ENCODE measurements at places on chromosomes 12 and 14.
A peak's percentile ranks its signal among the peaks of the same experiment; 100 is the strongest.

- no peak for DNase-seq
Observed at GRCh38 chr12:92665496-92665895, 37.3 kb upstream of the PLEKHG7 start.

GRCh38 chr12:132954471-132955048 is 1.5 kb downstream of the ZNF605 start:
- DNase-seq: peak; percentile 16

DNA sequence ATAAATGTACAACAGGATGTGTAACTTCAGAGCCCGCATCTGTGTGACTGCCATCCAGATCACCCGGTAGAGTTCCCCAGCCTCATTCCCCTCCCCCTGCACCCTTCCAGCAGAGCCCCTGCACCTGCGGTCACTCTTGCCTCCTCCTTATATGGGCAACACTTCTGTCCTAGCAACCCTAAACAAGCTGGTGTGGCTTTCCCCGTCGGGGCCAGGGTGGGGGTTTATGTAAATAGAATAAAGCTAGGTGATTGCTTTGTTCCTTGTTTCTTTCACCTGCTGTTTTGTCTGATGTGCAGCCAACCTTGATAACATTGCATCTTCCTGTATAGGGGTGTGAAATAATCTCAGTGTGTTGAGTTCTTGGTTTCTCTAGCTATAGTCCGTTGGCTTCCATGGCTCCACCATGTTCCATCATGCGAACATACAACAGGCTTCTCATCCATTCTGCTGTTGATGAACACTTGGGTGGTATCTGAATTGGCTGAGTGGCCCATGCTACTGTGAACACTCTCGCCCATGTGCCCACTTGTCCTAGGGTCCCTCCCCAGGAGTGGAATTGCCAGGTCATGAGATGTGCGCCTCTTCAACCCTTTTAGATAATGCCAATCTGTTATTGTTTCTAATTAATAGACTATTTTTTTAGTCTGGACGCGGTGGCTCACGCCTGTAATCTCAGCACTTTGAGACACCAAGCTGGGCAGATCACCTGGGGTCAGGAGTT is 102.2 kb downstream of the KIF26A start:
- DNase-seq: no peak

DNA sequence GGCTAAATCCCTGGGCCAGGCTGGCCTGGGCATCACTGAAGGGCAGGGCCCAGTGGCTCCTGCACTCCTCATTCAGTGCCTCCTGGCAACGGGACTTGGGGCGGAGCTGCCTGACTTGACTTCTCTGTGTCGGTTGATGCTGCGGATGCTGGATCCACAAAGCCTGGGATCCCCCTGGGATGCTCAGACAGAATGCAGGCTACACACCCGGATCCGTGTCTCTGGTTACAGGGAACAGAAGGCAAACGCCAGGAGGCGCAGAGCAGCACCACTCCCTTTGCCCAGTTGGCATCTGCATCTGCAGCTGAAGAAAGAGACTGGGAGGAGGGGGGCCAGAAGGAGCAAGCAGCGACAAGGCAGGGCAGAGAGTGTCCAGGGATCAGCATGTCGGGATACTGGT is 154.5 kb upstream of the FKBP4 start:
- DNase-seq: no peak

- DNase-seq: peak; percentile 64
Observed at GRCh38 chr12:25801734-25802133, 156.7 kb upstream of the RASSF8 start.

GRCh38 chr12:51631591-51631990 is 40.6 kb downstream of the SCN8A start:
- peak; percentile 55 for DNase-seq

- no peak for DNase-seq
Observed at GRCh38 chr14:72023128-72024042, 91.2 kb downstream of the RGS6 start.

DNA sequence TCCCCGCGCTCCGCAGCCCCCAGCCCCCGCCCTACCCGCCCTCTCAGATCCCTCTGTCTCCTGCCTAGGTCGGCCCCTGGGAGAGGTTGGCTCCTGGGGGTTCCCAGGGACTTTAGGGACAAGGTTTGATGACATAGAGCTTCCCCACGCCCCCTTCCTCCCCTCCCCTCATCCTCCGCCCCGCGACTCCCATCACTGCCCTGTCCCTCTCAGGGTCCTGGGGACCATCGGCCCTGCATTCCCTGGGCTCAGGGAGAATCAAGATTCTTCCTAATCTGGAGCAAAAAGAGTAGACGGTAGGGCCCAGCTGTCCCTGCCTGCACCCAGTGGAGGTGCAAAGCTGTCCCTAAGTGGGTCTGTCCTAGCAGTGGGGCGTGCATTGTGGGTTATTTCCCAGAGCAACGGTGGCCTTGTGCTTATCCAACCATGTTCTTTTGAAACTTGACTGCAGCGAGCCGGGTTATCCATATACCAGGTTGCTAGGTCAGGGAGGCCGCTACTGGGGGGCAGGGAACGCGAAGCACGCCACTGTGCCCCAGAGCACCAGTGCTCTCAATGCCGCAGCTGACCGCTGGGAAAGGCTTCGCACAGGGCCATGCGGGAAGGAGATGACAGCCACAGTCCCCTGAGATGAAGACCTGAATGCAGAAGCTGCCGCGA is 124.4 kb upstream of the PRMT8 start:
- DNase-seq: peak; percentile 96

DNA sequence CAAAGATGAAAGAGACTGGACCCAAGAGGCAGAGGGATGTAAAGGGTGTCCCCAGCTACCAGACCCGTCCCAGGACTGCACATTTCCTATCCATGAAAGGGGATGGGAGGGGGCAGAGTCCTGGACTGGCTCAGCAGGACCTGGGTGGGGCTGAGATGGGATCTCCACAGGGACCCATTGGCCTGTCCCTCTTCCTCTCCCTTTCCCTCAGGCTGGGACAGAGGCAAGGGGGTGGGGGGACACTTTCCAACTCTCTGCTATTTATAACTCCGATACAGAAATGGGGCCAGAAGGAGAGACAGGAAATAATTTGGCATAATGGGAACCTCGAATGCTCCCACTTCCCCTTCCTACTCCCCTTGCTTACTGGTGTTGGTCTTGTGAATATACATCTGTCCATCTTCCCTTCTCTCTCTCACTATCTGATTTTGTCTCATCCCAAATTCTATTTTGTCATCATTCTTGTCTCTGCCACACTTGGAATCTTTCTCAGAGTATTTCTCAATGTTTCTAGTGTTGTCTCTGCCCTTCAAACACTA is 1.1 kb upstream of the ITGA7 start:
- DNase-seq: no peak

- DNase-seq: no peak
Observed at GRCh38 chr12:2183556-2184541, 131.1 kb downstream of the CACNA1C start.

GRCh38 chr12:51028126-51028812 is 2.1 kb upstream of the SLC11A2 start:
- DNase-seq: peak; percentile 63

GRCh38 chr12:38547586-38547985 is 231.0 kb downstream of the ALG10B start:
- DNase-seq: no peak

DNA sequence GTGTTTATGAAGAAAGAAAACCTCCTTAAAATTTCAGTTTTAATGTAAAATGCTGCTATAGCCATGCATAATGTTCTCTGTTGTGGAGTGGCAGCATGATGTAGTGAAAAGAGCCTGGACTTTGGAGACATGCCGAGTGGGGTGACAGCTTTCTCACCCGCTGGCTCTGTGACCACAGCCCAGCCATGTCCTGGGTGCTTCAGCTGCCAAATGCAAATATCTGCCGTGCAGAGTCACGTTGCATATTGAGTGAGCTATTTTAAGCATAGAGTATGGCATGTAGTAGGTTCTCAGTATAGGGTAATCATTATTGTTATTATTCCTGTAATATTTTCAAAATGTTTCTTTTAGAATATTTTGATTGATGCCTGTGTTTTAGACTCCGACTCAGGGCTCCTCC is 15.5 kb upstream of the TCTN2 start:
- DNase-seq: no peak

GRCh38 chr12:120261951-120262851 is 3.3 kb downstream of the PXN start:
- DNase-seq: no peak

- no peak for DNase-seq
Observed at GRCh38 chr12:14273913-14274311, 91.6 kb upstream of the ATF7IP start.

DNA sequence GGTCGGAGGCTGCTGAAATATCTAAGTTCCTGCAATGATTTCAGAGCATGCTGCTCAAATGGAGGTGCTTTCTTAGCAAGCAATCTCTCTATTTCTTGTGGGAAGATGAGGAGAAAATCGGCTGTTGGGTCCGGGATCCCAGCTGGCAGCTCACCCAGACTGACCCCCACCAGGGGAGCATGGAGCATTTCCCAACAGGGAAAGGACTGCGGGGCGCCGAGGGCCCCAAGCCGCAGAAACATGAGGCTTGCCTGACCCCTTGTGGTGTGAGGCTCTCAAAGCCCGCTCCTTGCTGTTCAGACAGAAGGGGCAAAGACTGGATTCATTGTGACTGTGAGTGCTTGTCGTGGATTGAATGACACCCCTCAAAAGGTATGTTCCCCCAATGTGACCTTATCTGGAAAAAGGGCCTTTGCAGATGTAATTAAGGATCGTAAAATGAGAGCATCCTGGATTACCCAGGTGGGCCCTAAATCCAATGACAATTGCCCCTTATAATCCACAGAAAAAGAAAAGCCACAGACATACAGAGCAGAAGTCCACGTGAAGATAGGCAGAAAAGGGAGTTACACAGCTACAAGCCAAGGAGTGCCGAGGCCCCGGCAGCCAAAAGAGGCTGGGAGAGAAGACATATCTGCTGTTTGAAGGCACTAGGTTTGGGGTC is 116.3 kb upstream of the VASH1 start:
- peak; percentile 67 for DNase-seq

DNA sequence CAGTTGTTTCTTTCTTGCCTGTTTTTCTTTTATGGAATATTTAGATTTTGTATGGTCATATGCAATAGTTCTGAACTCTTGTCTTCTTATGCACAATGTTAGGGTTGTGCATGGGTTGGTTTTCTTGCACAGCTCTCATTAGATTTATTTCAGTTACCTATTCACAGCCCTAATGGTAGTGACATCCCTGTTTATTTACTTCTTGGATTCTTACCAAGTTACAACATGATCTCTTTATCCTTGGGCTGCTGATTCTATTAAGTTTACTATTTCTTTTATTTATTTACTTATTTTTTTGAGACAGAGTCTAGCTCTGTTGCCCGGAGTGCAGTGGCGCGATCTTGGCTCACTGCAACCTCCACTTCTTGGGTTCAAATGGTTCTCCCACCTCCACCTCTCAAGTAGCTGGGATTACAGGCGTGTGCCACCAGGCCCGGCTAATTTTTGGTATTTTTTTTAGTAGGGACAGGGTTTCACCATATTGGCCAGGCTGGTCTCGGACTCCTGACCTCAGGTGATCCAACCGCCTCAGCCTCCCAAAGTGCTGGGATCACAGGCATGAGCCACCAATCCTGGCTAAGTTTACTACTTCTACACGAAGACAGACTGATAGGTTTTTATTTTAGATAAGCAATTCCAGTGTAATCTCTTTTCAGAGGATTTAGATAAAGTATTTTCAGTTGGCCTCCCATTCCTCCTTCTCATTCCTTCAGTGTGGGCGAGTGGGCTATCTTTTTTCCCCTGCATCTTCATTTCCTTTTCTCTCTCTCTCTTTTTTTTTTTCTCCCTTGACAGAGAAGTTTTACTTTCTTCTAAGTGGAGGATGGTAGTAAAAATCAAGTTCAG is 395.1 kb upstream of the RGS6 start:
- DNase-seq: no peak

GRCh38 chr12:128381541-128381940 is 114.6 kb downstream of the TMEM132C start:
- no peak for DNase-seq

DNA sequence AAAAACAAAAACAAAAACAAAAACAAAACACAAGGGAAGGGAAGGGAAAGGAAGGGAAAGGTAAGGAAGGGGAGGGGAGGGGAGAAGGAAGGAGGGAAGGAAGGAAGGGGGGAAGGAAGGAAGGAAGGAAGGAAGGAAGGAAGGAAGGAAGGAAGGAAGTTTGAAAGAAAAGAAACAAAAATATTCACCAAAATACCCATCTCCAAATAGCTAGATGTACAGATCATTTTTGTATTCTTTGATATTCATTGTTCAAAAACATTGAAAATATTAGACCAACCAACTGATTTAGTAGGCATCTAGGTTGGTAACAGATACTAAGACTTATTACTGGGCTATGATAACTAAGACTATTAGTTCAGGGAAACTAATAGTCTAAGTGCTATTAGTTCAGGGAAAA is 39.1 kb upstream of the USP15 start:
- DNase-seq: no peak

- DNase-seq: no peak
Observed at GRCh38 chr12:62127516-62127915, 132.7 kb upstream of the USP15 start.

- no peak for DNase-seq
Observed at GRCh38 chr12:132158677-132159554, 14.7 kb downstream of the NOC4L start.

DNA sequence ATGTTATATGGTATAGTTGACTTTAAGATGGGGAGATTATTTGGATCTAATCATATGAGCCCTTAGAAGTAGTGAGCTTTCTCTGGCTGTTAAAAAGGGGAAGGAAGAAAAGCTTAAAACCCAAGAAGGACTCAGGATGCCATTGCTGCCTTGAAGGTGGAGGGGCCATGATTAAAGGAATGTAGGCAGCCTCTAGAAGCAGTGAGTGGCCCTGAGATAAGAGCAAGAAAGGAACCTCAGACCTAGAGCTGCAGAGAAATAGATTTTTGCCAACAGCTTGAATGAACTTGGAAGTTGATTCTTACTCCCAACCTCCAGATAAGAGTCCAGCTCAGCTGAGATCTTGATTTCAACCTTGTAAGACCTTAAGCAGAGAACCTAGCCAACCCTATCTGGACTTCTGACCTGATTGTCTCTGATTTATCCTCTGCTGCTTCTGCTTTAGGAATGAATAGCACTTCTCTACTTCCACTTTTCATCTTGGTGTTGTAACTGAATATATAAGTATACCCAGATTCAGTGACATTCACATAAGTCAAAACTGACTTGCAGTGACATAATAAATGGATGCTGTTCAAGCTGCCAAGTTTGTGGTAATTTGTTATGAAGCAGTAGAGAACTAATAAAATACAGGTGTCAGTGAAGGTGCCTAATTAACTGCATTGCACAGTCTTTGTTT is 33.5 kb downstream of the RAD51B start:
- no peak for DNase-seq

- DNase-seq: no peak
Observed at GRCh38 chr12:57600395-57600794, 4.2 kb upstream of the DTX3 start.

GRCh38 chr12:110637869-110638441 is 24.0 kb downstream of the TCTN1 start:
- no peak for DNase-seq

- no peak for DNase-seq
Observed at GRCh38 chr12:129615001-129615400, 288.8 kb downstream of the TMEM132D start.

DNA sequence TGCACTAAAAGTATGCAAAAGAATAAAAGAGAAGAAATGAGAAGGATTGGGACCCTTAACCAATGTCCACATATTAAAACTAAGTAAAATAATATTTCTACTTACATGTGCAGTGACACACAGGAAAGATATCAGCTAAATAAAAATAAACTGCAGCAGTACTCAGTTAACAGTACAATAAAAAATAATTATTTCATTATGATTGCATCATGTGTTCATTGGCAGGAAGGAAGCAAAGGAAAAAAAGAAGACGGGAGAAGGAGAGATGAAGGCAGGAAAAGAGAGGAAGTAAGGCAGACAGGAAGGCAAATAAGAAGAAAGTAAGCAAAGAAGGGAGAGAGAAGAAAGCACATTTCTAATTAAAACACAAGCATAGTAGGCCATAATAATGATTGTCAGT is 33.0 kb downstream of the RASSF9 start:
- no peak for DNase-seq
